Stimulated activated CD8-positive, alpha-beta memory T cell treated with anti-CD3 and anti-CD28 coated beads, Interleukin-12 subunit alpha, Interleukin-12 subunit beta, amount 100 ng/mL, for 4 hours (primary cell): ENCODE measurements at places on chromosomes 6 and 20.

DNA sequence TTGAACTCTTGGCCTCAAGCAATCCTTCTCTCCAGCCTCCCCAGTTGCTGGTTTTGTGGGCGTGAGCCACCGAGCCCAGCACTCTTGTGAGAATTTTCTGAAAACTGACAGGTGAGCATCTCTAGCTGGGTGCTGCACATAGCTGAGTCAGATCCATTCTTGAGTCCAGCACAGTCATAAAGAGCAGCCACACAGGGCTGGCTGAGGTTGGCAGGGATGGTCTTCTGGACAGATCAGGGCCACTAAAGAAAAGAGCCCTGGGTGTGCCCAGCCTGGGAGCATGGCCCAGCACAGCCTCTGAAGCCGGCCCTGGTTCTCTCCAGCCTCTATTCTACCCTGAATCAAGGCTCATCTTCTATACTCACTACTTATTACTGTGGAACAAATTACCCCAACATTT lies 11.5 kb downstream of the DLGAP4 start:
- DNase-seq: no peak

- DNase-seq: no peak
These were observed 536.8 kb downstream of the EYS start for GRCh38 chr6:65170273-65170672.

GRCh38 chr6:84547341-84547801 lies 217.0 kb downstream of the TBX18 start:
- DNase-seq: no peak

DNA sequence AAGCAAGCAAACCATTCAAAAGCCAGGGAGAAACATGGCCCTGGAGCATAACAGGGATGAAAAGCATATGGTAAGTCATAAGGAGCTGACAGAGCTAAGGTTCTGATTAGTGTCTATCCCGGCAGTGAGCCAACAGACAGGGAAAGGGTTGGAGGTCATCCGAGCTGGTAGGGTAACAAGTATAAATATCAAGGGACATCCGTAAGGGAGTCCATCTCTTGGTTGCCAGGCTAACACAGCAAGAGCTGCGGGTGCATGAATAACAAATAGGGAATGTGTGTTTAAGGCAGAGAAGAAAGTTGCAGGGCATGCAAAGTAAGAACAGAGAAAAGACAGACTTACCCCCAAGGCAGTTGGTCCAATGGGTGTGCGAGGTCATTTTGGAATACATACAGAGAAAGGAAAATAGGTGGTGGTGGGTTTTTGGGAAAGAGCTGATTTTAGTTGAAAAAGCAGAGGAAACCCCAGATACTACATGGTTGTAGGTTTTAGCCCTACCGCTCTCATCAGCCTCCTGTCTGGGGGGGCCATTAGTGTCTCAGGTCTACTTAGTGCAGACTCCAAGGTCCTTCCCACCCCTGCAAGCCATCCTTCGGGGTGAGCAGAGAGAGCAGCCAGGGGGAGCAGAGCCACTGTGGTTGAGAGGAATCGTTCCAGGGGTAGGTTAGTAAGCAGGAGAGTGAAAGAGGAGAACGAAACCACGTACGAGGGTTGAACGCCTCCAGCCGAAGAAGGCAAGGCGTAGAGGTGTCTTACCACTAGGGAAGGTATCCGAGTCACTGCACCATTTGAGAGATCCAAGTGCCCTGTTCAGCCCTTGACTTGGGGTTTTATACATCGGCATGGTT lies at the start of gene ERVFRD-1:
Gene ERVFRD-1 (minus strand): TSS at position 805 of the 848 bp plus-strand sequence. CDS start 6,415 bp downstream, outside the sequence.
- DNase-seq: no peak

GRCh38 chr6:97136626-97137358 lies 146.2 kb downstream of the MMS22L start:
- no peak for DNase-seq

GRCh38 chr20:3580412-3580811 lies 82.8 kb downstream of the GFRA4 start:
- no peak for DNase-seq

DNA sequence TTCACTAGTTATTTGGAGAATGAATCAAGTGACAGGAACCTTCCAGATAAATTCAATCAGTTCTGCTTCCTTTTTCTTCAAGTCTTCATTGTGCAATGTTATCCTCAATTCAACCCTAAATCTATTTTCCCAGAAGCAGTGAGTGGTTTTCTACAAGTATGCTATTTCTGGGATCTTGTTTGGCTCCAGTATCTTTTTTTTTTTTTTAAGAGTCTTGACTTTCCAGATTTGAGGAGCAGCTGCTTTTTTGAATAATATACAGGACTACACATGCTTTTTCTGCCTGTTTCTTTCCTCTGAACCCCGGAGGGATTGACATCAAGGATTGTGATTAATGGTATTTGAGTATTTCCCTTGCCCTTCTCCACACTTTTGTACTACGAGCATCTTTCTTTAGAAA lies 339.2 kb upstream of the JAG1 start:
- no peak for DNase-seq

DNA sequence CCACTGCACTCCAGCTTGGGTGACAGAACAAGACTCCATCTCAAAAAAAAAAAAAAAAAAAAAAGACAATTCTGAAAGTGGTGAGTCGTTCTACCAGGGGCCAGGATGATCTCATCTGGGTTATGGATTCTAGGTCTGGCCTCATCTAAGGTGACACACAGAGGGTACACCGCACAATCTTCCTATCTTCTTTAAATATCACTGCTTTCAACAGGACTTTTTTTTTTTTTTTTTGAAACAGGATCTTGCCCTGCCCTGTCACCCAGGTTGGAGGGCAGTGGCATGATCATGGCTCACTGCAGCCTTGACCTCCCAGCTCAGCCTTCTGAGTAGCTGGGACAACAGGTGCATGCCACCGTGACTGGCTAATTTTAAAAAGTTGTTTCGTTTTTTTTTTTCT lies 67.7 kb downstream of the SLC16A10 start:
- DNase-seq: no peak

- DNase-seq: no peak
These were observed 50.1 kb downstream of the CYP24A1 start for GRCh38 chr20:54123587-54124180.

DNA sequence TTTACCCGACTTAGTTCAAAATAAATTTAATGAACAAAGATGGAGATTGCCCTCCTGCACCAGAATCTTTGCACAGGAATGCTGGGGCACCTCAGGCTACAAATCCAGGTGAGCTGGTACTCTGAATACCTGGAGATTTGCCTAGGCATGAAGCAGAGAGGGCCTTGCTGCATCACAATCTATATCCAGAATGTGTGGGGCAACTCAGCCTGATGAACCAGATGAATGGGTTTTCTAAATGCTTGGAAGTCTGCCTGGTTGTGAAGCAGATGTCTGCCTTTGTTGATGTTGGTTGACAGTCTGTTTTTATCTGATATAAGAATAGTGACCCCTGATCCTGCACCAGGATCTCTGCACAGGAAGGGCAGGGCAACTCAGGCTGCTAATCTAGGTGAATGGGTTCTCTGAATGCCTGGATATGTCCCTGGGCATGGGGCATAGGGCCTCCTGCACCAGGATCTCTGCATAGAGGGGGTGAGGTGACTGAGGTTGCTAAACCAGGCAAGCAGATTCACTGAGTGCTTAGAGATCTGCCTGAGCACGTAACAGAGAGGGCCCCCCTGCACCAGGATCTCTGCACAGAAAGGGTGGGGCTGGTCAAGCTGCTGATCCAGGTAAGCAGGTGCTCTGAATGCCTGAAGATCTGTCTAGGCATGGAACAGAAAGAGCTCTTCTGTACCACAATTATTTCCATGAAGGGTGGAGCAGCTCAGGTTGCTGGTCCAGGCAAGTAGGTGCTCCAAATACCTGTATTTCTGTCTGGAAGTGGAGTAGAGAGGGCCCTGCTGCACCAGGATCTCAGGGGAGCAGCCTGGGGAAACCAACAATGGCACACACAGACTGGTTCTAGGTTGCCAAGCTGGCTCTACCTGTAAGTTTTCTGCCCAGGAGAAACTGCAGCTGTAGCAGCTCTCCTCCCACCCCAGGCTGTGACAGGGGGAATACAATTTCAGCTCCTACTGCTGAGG lies 437.5 kb downstream of the MMUT start:
- no peak for DNase-seq

- no peak for DNase-seq
These were observed 70.6 kb upstream of the DST start for GRCh38 chr6:56713254-56713672.

DNA sequence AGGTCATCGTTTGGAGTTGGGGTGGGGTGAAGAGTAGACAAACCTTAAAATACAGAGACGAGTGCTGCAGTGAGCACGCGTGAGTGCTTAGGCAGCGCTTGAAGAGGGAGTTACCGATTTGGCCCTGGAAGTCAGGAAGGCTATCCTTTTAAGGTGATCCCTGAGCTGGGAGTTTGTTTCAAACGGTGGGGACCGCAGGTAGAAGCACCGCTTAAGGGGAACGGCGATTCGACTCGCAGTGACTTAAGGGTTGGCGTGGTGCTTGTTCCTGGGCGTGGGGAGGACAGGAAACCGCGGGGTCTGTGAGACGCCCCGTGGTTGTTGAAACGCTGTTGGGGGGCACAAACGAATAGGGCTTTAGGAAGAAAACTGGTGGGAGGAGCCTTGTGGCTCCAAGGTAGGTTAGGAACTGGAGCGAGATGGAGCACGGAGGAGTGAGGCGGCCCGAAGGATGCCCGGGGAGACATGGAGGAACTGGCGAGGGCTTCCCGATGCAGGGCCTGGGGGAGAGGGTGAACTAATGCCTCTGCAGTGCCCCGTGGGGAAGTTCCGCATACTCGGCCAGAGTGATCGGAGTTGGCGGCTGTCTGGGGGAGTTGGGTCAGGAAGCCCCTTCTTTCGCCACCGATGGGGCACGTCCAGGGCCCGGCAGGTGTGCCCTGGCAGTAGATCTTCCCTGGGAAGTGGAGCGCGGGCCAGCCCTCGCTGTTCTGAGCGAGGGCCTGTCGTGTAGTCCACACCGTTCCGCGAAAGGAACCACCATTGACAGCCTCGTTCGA lies 1.3 kb upstream of the CDYL start:
- DNase-seq: no peak

- no peak for DNase-seq
These were observed 3.8 kb upstream of the HMGA1 start for GRCh38 chr6:34232901-34233300.

DNA sequence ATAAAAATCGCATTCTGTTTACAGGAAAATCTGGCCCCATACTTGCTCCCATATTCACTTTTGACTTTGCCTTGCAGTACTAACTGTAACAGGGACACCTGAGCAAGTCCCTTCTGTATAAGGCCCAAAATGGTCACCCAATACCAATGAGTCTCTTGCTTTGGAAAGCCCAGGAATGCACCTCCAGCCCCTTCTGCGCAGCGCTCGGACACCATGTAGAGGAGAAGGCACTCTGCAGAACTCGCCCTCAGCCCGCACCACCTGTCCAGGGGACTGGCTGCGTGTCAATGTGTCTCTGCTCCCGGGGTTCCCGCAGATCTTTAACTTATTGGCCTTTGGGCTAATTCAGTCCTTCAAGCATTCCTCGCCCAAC lies 746 bp upstream of the PRND start:
- no peak for DNase-seq

GRCh38 chr6:70210462-70210861 lies 92.4 kb downstream of the COL9A1 start:
- no peak for DNase-seq

DNA sequence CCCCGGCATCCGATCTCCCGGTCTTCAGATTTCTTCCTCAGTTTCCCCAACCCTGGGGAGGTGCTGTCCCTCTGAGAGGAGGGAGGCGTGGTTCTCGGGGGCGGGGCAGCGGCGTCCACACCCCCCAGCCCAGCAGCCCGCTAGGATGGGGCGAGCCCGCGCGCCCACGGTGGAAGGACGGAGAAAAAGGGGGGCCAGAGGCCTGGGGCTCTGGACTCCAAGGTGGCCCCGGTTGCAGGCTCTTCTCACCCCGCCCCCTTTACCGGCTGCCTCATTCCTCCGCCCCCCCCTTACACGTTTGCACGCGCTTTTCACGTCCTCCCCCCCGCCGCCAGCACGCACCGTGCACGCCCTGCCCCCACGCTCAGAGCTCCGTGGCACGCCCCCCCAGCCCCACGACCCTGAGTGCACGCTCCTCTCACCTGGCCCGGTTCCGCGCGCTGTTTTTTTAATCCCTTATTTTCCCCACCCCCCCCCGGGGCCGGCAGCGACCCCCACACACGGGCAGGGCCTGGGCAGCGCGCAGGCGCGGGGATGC lies 402 bp downstream of the ZBTB12 start:
- peak; percentile 56 for DNase-seq

GRCh38 chr6:113065611-113066010 lies 718.5 kb downstream of the RFPL4B start:
- DNase-seq: no peak

GRCh38 chr6:112563368-112563767 lies 216.2 kb downstream of the RFPL4B start:
- no peak for DNase-seq

- no peak for DNase-seq
These were observed 174.9 kb downstream of the SMOC2 start for GRCh38 chr6:168615837-168616236.

DNA sequence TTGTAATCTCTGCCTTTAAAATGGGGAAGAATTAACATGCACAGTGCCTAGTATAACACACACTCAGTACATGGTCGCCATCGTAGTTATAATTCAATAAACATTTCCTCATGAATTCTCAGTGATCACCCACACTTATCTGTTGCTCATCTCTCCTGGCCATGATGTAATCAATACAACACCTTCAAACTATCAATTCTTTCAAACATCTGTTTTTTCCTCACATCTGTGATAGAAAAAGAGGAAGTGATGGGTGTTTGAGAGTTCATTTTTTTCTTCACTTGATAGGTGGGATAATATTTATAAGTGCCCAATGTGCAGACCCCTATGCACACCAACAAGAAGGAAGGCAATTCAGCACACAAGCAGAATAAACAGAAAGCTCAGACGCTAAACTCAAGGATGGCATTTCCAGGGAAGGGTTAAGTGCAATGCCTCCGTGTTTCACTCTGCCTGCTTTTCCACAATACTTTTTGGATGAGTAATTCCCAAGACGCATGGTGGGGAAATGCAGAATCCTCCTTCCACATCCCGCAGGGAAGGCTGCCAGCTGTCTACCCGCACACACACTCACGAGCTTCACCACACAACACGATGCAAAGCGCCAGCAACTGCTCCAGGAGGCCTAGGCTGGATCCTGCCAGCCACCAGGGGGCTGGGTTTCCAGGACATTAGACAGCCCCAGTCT lies 100.3 kb downstream of the GMPR start:
- no peak for DNase-seq

GRCh38 chr20:40958598-40958997 lies 70.0 kb upstream of the TOP1 start:
- no peak for DNase-seq

GRCh38 chr20:48012401-48012974 lies 227.2 kb upstream of the SULF2 start:
- DNase-seq: no peak

DNA sequence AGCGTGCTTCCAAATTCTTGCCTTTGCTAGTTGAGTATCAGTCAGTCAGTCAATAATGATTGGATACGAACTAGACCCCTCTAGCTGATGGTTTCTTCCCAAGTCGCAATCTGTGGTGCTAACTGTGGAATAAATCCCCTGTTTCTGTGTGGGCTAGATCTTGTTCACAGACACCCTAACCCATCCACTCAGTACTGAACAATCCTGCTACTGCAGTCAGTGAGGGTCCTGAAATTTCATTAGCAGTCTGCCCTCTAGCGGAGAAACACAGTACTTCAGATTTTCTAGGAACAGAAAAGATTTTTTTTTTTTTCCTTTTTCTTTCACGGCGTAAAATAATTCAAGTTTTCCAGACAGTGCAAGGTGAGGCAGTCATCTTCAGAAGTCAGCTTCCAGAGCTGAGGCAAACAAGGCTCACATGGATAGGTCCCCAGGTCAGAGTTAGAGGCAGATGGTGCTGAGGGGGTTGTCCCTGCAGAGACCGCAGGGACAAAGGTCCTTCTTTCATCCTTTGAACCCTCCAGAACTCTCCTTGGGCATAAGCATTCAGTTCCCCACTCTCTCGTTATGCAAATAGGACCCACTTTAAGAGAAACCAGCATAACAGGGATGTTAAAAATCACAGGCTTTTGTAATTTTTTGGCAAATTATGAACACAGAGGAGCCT lies 119.6 kb downstream of the SCML4 start:
- DNase-seq: no peak
